ENCODE measurements at places on chromosomes 7 and 10. TPM values are rescaled to one million over a fixed set of nuclear protein-coding genes. Genes with fewer than 3 reads are reported as not detected.

SLC13A4 gene
- 0.66 TPM for total RNA-seq

PCLO gene
- 5.3 TPM for total RNA-seq

MACC1 gene
- not detected for total RNA-seq

EPO gene
- total RNA-seq: not detected

AKR1E2 gene
- total RNA-seq: 6.1 TPM

KCNIP2 gene
- 244 TPM for total RNA-seq

EIF4EBP2 gene
- 77.4 TPM for total RNA-seq

PPP1R17 gene
- total RNA-seq: not detected

LIPJ gene
- total RNA-seq: 0.16 TPM

GBX1 gene
- not detected for total RNA-seq

PRKRIP1 gene
- total RNA-seq: 11.0 TPM

EGR2 gene
- total RNA-seq: 4.2 TPM

Measured in heart right ventricle (tissue), 16 donors.